ENCODE measurements at places on chromosomes 4 and X.

GRCh38 chr4:161143375-161143774 lies 1020.4 kb downstream of the FSTL5 start:
- no peak for DNase-seq

DNA sequence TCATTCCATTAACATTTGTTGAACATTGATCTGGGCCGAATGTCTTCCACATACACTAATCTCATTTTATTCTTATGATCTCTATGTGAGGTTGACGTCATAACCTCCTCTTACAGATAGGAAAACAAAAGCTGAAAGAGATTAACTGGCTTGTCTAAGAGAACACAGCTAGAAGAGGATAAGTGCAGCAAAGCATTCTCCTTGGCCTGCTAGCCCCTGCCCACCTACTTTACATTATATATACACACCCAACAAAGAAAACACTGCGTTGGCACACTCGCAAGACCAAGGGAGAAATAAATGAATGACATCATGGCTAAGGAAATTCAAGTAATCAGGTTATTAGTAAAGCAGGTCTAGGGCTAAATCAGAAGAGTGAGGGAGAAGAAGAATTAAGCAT lies 138.4 kb downstream of the PARM1 start:
- no peak for DNase-seq

DNA sequence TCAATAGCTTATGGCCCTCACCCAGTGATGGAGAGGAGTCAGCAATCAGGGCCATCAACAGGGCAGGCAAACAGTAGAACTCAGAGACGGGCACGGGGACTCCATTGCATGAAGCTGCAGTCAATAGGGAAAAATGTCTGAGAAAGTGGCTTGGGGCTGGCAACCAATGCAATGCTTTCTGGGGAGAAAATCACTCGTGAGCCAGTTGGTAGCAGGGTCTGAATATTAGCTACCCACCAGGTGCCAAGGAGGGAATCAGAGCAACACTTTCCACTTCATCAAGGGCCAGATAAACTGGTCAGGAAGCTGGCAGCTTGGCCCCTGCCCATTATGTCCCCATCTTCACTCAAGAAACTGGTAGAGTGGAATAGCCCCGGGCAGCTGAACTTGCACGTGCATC lies 80.7 kb downstream of the STARD8 start:
- DNase-seq, result no peak

- no peak for DNase-seq
Observed at GRCh38 chrX:10577853-10578252, 42.5 kb downstream of the MID1 start.

DNA sequence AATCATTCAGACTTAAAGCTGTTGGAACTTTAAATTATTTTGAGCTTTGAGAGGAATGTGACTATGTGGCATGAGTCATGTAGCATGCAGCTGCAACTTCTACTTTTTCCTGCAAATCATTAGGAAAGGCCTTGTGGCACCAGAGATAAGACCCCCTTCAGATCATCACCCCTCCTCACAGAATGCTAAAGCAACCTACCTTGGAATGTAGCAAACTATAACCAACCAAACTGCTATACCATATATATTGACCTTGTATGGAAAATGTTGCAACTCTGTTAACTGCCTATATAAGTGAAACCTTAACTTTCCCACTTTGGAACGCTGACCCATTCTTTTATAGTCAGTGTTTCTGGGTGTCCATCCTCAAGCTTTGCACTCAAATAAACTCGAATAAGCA lies 32.0 kb downstream of the ATXN3L start:
- peak; percentile 89 for DNase-seq

- DNase-seq, result no peak
Observed at GRCh38 chr4:124632439-124632838, 80.1 kb downstream of the ANKRD50 start.

DNA sequence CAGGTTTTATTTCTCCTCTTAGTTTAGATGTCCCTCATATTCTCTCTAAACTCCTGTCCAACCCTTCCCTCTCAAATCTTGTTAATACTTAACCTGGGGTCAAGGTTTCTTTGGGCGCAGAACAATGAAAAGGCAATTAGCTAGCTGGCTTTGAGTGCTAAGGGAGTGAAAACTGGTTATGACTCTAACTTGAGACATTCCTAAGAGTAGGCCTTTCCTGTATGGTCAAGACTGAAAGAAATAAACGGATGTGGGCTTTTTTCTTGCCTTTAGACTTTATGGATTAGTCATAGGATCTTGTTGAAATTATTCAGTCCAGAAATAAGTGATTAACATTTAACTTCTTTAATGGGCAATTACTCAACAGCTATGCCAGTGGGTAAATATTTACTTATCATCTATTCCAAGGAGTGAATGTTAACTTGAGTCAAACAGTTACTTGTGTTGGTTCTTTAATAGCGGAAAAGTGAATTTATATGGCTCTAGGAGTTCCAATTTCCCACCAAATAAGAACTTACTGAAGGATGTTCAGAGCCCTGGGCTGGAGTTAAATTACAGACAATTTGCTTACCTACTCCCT lies 141.7 kb upstream of the SCML1 start:
- DNase-seq, result peak; percentile 58

DNA sequence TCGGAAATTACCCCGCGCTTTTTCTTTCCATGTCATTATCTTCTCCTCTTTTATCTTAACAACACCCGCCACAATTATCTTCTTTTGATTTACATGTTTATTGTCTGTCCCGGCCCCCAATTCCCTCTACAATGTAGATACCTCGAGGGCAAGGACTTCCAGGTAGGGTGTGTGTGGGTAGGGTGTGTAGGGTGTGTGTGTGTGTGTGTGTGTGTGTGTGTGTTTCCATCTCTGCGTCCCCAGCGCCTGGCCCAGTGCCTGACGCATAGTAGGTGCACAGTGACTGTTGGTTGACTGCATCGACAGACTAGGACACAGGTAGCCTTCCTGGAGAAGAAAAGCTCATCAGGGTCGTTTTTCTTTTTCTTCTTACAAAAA lies 103.1 kb downstream of the UCHL1 start:
- DNase-seq, result no peak

GRCh38 chr4:189304167-189304566 lies 636.5 kb upstream of the FRG1 start:
- peak; percentile 1 for DNase-seq

DNA sequence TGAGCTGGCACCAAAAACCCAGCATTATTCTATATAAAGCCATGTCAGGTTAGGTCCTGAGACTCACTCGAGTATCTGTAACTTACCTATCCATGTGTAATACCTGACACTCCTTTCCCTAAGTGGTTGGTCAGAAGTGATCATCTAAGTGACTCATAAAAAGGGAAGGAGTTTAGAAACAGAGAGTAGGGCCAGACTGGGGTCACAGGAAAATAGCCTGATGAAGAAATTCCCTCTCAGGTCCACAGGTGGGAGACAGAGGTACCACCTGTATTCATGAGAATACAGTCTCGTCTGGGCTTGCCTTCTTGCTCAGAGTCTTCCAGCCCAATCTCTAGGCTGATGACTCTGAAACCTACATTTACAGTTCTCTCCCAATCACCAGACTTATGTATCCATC lies 161.8 kb upstream of the MAP3K15 start:
- DNase-seq, result no peak

DNA sequence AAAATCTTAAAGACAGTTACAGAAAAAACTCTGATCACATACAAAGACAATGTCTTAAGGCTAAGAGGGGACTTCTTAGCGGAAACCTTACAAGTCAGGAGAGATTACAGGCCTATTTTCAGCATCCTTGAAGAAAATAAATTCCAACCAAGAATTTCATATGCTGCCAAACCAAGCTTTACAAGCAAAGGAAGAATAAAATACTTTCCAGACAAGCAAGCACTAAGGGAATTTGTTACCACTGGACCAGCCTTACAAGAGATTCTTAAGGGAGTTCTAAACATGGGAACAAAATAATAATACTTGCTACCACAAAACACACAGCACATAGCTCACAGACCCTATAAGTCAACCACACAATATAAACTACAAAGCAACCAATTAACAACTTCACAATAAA lies 255.8 kb upstream of the ZFP42 start:
- no peak for DNase-seq

All from fibroblast of skin of scalp (primary cell).